A549 treated with AZD2906 at 1 μM for 4 hours (cell line): ENCODE measurements at places on chromosomes 7 and 10. TPM values are rescaled to one million over a fixed set of nuclear protein-coding genes. Genes with fewer than 3 reads are reported as not detected.

Gene OR6V1
- total RNA-seq = not detected in 5 replicates

Gene EBF3
- total RNA-seq = 0.13 to 0.33 TPM (median 0.20 TPM) in 5 replicates

Gene WDR86
- total RNA-seq = 0.13 to 0.26 TPM (median 0.20 TPM) in 5 replicates

Gene PRF1
- 0.03 TPM in 1 of 5 replicates, not detected in the others for total RNA-seq

Gene PWWP2B
- total RNA-seq = 13.1 to 18.8 TPM (median 18.4 TPM) in 5 replicates

Gene LHFPL3
- total RNA-seq = not detected in 5 replicates

Gene PRR15
- total RNA-seq = 4.6 to 7.2 TPM (median 5.2 TPM) in 5 replicates

Gene FAM25G
- total RNA-seq = 0.73 to 1.2 TPM (median 0.90 TPM) in 4 of 5 replicates, not detected in the other

Gene MMD2
- total RNA-seq = not detected in 5 replicates

Gene GATA3
- total RNA-seq = 4.0 to 4.7 TPM (median 4.5 TPM) in 5 replicates

Gene TLX1
- total RNA-seq = not detected in 5 replicates

Gene CFTR
- 0.03 TPM in 1 of 5 replicates, not detected in the others for total RNA-seq

Gene GPR26
- total RNA-seq = not detected in 5 replicates

Gene ITPRID1
- total RNA-seq = not detected in 5 replicates

Gene CD36
- 0.07 to 0.20 TPM (median 0.09 TPM) in 4 of 5 replicates, not detected in the other for total RNA-seq

Gene CFAP70
- total RNA-seq = 0.17 to 0.31 TPM (median 0.22 TPM) in 5 replicates

Gene GPR37
- 0.59 to 0.81 TPM (median 0.73 TPM) in 5 replicates for total RNA-seq

Gene MMP21
- total RNA-seq = 0.03 TPM in 1 of 5 replicates, not detected in the others

Gene SEMA3E
- total RNA-seq = 1.8 to 2.3 TPM (median 1.9 TPM) in 5 replicates

Gene ACTR3C
- total RNA-seq = 0.06 to 0.07 TPM in 2 of 5 replicates, not detected in the others

Gene ITIH5
- total RNA-seq = 0.05 to 0.09 TPM (median 0.06 TPM) in 5 replicates

Gene SLC13A1
- total RNA-seq = not detected in 5 replicates

Gene AS3MT
- 3.2 to 4.0 TPM (median 3.6 TPM) in 5 replicates for total RNA-seq

Gene LIPJ
- not detected in 5 replicates for total RNA-seq

Gene SYT15B
- 3.1 to 4.0 TPM (median 3.6 TPM) in 5 replicates for total RNA-seq

Gene UCMA
- not detected in 5 replicates for total RNA-seq

Gene KLF14
- total RNA-seq = 0.03 to 0.07 TPM (median 0.05 TPM) in 4 of 5 replicates, not detected in the other

Gene SPDYE1
- total RNA-seq = not detected in 5 replicates
